ENCODE measurements at places on chromosomes 13 and 19. TPM values are rescaled to one million over a fixed set of nuclear protein-coding genes. Genes with fewer than 3 reads are reported as not detected.

- peaks cover 44% of the 10 kb centered on the region for H3K36me3 ChIP-seq
- H3K4me3 ChIP-seq: no peak overlapping the region
- H3K4me1 ChIP-seq: peaks cover 56% of the 10 kb centered on the region
- no peak overlapping the region for H3K27ac ChIP-seq
Observed at GRCh38 chr13:110446575-110446890, 115.0 kb downstream of the RAB20 start.

- no peak overlapping the region for H3K4me3 ChIP-seq
- DNase-seq: no peak
- no peaks in the 10 kb centered on the region for H3K36me3 ChIP-seq
- H3K27ac ChIP-seq: no peak overlapping the region
- H3K27me3 ChIP-seq: no peaks in the 10 kb centered on the region
- no peaks in the 10 kb centered on the region for H3K4me1 ChIP-seq
Observed at GRCh38 chr19:39802958-39803357, 24.3 kb downstream of the LEUTX start.

- H3K36me3 ChIP-seq: no peaks in the 10 kb centered on the region
- no peak for DNase-seq
- H3K4me3 ChIP-seq: no peak overlapping the region
Observed at GRCh38 chr19:21677696-21678418, 89.5 kb downstream of the ZNF100 start.

- H3K27ac ChIP-seq: no peak overlapping the region
- H3K27me3 ChIP-seq: peaks cover 5% of the 10 kb centered on the region
- no peaks in the 10 kb centered on the region for H3K36me3 ChIP-seq
- no peak overlapping the region for H3K4me3 ChIP-seq
Observed at GRCh38 chr19:38451036-38451435, 17.5 kb downstream of the RYR1 start.

GRCh38 chr13:84821261-84821660 lies 939.0 kb upstream of the SLITRK1 start:
- H3K36me3 ChIP-seq: no peaks in the 10 kb centered on the region
- H3K27me3 ChIP-seq: no peaks in the 10 kb centered on the region
- no peak overlapping the region for H3K4me3 ChIP-seq

Gene MAP4K1
- total RNA-seq: 1.7 TPM

Gene NLRP5
- total RNA-seq: not detected
